ENCODE measurements at places on chromosomes 7 and 10.

- no peak for DNase-seq
These were observed 90.7 kb downstream of the CELF2 start for GRCh38 chr10:11108356-11108755.

GRCh38 chr7:95718577-95719410 is 53.6 kb upstream of the DYNC1I1 start:
- DNase-seq = peak; percentile 2

DNA sequence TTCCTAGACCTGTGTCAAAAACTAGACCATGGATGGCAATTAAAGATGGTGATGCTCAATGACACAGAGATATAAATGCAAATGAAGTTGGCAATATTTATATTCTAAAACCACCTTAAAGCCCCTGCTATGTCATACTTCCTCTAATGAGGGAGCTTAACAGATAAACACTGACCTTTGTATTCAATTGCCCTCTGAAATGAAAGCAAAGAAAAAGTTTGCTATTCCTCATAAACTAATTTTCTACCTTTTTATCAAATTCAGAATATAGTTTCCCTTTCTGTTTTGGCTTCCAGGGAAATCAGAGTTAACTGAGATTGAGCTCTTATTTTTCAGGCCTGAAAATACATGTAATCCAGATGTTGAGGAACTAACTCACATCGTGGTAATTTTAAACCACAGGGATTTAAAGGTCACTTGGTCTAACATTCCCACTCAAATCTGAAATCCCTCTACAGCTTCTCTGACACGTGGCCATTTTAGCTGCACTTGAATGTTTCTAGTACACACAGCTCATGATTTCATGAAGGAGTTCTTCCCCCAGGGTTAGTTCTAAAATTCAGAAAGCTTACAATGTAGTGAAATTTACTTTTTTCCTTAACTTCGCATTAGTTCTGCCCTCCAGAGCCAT is 37.9 kb upstream of the ABCB5 start:
- no peak for DNase-seq

DNA sequence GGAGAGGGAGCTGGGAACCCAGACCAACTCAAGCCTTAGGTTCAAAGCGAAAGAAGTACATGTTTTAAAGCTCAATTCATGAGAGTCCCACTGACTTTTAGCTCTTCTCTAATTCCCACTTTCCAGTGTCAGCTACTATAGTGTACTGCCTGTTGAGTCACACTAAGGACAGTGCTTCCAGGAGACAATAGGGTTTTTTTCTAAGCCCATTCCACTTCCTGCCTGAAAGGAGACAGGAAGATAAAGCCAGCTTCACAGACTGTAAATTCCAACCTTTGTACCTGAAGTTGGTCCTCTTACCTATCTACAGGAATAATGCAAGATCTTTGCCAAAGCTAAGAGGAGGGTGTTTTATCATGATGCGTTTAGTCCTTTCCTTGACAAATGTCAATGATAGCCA is 4.4 kb downstream of the MSRB2 start:
- no peak for DNase-seq

- no peak for DNase-seq
These were observed 283.5 kb downstream of the ABCA13 start for GRCh38 chr7:48454750-48455192.

GRCh38 chr10:59585046-59585700 is 124.5 kb downstream of the SLC16A9 start:
- no peak for DNase-seq

DNA sequence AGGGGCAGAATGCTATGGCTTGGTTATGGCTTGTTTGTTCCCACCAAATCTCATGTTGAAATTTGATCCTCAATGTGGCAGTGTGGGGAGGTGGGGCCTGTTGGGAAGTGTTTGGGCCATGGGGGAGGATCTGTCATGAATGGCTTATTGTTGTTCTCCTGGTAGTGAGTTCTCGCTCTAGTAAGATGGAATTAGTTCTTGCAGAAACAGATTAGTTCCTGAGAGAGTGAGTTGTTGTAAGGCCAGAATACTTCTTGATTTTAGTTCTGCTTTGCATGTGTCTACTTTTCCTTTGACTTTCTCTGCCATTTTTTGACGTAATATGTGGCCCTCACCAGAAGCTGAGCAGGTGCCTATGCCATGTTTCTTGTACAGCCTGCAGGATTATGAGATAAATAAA is 188.2 kb downstream of the KIF20B start:
- no peak for DNase-seq

- no peak for DNase-seq
These were observed 73.1 kb downstream of the LANCL2 start for GRCh38 chr7:55438085-55438756.

DNA sequence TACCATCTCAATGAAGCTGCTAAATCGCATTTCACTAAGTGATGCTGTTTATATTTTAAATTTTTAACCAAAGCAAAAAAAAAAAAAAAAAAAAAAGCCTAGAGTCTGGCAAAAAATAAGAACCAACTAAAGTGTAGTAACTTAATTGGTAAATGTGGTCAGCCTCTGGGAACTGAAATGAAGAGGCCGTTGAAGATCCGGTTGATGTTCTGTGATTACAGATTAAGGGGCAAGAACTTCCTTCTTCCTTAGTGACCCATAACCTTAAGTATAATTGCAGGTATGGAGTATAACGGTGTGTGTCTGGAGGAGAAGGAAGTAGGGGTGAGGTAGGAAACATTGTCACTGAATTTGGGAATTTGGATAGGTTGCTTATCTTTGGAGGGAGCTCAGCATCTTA is 7.7 kb upstream of the SRGN start:
- DNase-seq = no peak

DNA sequence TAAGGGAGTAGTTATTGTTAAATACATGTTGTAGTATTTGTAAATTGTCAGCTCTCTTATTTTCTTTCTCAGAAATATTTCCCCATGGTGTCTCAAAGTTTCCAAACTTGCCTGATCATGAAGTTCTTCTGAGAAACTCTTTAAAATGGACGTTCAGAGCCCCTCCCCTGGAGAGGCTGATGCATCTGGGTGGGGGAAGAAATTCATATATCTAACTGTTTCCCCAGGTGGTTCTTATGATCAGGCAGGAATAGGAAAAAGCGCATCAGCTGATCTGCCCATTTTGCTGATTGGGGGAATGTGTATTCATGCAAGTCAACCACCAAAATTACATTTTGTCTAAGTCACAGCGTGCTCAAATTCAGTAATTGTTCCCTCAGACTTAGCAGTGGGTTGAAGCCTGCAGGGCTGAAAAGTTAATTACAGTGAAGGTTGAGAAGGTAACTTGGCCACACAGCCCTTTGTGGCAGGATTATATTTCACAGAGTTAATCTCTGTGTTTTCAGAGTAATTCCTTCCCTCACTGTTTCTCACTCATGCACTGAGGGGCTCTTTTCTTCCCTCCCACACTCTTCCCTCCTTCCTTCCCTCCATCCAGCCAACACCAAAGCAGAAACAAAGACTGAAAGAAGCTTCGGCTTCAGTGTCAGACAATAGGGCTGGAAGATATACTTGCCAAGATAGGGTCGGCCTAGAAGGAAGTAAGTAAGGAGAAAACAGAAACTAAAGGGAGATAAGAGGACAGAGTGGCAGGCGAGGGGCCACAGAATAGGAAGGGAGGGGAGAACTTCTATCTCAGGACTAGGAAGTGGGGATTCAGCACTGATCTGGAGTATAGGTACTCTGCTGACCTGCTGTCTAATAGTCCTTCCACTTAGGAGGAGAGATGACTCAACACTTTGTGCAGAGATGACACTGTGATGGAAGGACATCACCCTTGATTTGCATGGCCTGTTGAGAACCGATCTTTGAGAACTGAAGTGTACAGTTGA is 50.5 kb upstream of the STARD3NL start:
- no peak for DNase-seq

- DNase-seq = peak; percentile 14
These were observed 3.0 kb downstream of the CLRN3 start for GRCh38 chr10:127889605-127890195.

DNA sequence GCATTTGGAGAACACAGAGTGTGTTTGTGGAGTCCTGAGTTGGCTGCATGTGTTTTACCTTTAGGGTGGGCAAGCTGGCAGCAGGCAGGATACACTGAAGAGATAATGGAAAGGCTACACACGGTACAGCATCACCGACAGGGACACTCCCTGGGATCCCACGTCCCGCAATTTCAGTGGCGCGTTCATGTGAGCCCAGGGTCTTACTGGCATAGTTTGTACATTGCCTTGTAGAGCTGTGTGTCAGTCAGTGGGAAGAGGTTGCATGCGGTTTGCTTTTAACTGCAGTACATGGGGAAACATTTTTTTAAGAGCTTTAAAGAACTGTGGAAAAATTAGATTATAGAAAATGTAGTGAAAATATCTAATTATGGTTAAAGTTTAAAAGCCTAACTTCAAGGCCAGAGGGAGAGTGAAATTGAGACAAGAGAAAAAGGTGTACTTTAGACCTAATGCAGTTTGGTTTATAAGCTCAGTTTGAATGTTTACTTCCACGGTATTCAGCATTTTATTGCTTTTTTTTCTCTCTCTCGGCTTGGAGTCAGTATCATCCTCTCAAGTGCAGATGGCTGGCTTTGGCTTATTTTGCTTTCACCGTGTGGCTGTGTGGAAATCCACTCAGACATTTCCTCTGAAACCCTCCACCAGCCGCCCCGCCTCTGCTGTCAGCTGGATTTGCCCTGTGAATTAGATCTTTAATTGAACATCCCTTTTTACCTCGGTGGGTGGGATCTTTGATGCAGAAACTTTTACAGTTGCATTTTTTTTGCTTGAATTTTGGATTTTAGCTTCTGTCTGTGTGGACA is 364.2 kb upstream of the COBL start:
- no peak for DNase-seq

DNA sequence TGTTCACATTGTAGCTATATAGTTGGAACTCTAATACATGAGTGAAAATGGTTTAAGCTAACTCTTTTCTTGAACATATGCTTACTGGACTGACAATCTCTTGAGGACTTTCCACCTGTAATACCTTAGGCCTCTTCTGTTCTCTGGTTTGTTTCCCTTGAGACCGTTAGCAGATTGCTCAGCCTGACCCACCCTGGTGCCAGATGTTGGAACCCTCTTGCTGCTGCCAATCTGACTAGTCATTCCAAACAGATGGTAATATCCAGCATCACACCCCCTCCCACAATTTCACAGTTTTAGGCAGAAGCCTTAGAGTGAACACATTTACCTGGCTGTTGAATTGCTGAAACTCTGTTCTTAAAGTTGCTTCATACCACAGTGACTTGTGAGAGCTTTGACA is 18.7 kb downstream of the CALD1 start:
- DNase-seq = no peak

DNA sequence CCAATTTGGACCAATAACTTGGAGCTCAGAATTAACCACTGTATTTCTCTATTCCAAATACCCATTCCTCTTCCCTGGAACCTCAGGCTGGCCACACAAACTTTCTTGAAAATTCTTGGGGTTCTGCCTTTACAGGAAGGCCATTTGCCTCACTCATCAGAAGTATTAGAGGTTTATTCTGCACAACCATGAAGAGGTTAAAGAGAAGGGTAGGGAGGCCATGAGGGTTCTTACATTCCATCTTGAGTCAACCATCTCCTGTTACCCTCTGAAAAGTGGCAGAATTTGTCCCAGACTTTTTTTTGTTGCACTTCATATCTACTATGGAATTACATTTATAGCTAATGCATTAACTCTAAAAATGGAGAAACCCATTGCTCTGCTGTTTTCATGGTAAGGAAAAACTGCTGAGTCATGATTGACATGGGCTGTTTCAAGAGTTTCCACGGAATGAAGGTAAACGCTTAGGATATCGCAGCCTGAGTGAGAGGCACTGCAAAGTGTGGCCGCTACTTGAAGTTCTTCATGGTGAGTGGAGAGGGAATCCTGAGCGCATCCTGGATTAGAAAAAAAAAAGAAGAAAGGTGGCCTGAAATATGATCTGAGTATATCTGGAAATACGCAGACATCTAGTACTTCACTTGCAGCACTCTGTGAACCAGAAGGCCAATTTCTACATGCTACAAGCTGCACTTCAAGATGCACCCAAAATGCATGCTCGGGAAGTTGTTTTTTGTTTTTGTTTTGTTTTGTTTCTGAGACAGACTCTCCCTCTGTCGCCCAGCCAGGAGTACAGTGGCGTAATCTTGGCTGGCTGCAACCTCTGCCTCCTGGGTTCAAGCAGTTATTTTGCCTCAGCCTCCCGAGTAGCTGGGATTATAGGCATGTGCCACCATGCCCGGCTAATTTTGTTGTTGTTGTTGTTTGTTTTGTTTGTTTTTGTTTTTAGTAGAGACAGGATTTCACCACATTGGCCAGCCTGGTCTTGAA is 83.7 kb downstream of the KIAA1217 start:
- DNase-seq = no peak

DNA sequence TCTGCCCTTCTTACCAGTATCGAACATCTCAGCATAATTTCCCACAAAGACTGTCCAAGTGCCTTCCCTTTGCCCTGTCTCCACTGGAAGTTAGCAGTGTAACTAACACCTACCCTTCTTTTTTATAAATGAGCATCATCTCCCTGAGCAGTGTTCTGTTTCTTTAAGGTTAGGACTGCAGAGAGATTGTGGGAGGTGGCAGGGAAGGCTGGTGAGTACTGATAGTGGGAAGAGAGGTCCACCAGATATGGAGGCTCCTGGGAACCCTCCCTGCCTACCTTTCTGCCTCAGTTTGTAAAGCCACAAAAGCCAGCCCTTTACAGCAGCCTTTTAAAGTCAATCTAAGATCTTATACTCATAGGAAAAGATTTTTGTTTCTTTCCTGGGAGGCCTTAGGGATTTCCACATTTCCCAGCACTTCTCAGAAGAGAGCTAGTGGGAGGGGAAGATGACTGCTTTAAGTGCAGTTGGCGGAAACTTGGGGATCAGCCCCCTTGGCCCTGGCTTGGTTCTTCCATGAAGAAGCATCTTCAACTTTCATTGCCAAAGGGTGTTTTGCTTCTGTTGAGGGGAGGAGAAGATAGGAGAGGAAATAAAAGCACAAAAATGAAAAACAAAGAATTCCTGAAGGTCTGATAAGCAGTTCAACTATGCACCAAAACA is 36.6 kb upstream of the CALD1 start:
- no peak for DNase-seq

- no peak for DNase-seq
These were observed 22.5 kb downstream of the IL2RA start for GRCh38 chr10:6039711-6040110.

DNA sequence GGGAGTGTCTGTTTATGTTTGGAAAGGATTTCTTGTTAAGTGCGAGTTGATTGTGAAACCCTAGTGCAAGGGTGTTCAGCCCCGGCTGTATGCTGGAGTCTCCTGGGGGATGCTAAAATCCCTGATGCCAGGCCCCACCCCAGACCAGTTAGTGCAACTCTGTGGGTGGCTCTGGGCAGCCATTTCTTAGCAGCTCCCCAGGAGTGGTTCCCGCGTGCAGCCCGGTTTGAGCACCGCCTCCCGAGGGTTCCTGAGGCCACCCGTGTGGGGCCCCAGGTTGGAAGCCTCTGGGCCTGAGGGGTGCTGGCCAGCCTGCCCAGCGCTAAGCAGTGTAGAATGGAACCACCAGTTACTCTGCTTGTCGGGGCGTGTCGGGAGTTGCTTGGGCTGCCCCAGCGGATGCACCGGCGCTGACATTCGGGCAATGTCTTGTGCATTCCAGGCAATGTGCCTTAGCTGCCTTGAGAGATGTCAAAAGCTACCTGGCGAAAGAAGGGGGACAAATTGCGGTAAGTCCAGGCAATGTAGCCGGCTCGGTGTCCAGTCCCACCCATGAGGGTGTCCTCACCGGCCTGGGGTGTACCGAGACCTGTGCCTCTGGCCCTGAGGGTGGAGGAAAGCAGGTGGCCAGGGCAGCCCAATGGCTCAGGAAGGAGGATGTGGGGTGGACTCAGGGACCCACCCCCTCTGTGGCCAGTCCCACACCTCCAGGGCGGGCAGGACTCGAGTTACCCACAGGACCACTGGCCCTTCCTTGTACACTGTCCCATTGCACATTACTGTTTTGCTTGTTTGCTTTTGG is 13.2 kb downstream of the PFKFB3 start:
- no peak for DNase-seq

- no peak for DNase-seq
These were observed 12.2 kb downstream of the TMEM184A start for GRCh38 chr7:1543826-1544177.

All from HTR-8/SVneo (cell line).